Right ventricle myocardium superior (tissue), 1 donor: ENCODE measurements at places on chromosomes 5 and 9. TPM values are rescaled to one million over a fixed set of nuclear protein-coding genes. Genes with fewer than 3 reads are reported as not detected.

NMUR2 gene
- total RNA-seq, result not detected

CNTRL gene
- 2.6 TPM for total RNA-seq

OR1J4 gene
- not detected for total RNA-seq

NR5A1 gene
- total RNA-seq, result not detected

ALDH1B1 gene
- 16.8 TPM for total RNA-seq

RANBP3L gene
- 0.38 TPM for total RNA-seq

CEL gene
- total RNA-seq, result 7.3 TPM

BNC2 gene
- total RNA-seq, result 3.9 TPM

DNA sequence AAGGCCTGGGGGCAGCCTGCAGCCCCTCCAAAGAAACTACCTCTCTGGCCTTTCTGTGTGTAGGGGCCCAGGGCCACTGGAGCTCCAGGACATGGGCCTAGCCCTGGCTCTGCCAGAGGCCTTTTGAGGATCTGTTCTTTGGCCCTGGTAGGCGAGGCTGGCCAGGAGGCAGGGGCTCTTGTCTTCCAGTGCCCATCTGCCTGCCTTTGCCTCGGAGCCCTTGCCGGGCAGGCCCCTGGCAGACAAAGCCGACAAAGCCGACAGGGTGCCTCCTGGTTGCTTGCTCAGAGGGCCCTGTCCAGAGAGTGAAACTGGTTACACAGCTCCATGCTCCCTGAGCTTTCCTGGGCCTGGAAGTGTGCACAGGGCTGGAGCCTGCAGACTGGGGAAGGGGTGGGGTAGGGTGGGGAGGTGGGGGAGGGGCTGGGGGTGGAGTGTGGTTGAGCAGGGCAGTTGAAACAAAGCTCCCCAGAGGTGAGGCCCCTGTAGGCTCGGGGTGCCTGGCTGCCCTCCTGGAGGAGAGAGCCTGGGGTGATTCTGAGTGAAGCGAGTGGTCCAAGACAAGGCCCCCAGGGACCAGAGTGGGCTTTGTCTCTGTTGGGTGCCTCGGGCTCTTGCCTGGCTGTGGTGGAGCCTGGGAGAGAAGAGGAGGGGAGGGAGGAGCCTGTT lies 29.3 kb downstream of the PTPA start:
- peak; percentile 66 for DNase-seq

- no peak for DNase-seq
Observed at GRCh38 chr9:27347889-27348288, 50.9 kb upstream of the EQTN start.

DNA sequence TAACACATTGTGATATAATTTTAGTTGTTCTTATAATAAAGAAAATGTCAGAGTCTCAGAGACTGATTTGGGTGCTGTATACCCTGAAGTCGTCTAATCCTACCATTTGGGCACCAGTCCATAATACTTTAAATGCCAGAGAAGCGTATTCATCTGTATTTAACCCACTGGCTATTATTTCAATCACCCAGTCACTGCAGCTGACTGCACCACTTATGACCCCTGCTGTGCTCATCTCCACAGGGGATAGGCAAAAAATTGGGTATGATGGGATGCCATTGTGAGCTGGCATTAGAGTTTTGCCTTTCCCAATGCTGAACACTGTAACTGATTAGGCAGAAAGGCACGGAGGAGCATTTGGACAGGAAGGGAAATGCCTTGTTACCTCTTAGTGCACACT lies 599.7 kb downstream of the CAAP1 start:
- DNase-seq, result no peak

DNA sequence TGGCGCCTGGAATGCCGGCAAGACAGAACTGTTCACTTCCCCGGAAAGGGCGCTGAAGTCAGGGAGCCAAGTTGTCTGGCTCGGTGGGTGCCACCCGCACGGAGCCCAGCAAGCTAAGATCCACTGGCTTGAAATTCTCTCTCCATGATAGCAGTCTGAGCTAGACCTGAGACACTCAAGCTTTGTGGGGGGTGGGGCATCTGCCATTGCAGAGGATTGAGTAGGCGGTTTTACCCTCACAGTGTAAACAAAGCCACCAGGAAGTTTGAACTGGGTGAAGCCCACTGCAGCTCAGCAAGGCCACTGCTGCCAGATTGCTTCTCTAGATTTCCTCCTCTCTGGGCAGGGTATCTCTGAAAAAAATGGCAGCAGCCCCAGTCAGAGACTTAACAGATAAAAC lies 277.4 kb downstream of the SLCO4C1 start:
- no peak for DNase-seq

DNA sequence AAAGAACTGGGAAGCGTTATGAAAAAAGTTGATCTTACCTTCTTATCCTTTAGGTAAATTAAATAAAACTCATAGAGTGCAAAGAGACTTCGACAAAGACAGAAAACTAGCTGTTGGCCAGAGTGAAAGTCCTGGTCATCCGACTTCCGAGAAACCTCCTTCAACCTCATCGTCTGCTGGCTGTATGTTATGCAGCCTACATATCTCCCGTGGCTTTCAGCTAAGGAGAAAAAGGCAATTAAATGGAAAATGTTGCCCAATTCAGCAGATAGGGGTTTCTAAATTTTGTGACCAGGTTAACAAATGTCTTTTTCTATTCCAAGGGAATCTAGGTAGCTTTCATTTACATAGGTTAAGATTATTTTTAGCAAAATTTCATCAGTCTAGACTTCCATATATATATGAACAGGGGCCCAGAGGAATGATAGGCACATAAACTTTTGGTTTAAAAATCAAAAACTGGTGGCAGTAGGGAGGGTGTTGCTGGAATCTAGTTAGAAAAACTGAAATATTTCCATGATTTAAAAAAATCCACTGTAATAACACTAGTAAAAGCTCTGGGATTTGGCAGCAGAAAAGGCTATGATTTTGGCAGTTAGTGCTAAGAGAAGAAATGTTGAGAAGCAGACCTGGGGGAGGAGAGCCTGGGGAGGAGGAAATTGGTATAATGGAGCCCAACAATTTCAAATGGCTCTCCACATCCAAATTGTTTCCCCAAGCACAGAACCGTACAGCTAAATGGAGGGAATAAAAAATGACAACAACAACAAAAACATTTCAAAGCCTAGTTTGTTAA lies 32.1 kb downstream of the RAI14 start:
- no peak for DNase-seq

GRCh38 chr9:96150324-96151227 lies 151.4 kb downstream of the HSD17B3 start:
- DNase-seq, result no peak

GRCh38 chr5:32625547-32625946 lies 40.2 kb downstream of the SUB1 start:
- no peak for DNase-seq

- no peak for DNase-seq
Observed at GRCh38 chr9:34995670-34996060, 6.1 kb downstream of the DNAJB5 start.

DNA sequence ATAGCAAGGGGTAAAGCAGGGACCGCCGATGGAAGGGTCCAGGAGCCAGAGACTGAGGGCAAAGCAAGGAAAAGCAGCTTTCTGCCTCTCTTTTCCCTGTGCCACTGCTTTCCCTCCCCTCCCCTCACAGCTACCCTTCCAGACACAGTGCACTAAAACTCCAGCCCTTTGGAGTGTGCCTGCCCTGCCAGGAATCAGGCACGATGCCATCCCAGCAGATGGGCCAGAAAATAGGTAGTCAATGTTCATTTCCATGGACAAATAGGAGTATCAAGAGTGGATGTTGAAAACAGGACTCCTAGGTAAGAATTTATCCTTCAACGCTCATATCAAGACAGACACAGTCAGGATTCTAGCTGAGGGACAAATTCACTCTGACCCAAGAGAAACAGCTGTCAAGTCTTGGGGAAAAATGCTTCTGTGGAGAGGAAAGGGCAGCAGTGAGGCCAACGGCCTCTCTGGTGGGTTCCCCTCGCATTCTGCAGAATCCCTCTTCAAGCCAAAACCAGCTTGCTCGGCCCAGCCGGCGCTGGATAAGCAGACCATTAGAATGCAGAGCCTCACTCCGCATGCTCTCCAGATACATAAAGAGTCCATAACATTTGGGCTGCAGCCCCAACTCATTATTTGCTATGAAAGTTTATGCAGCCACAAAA lies 138.0 kb downstream of the CAAP1 start:
- no peak for DNase-seq

GRCh38 chr5:154298065-154298464 lies 107.5 kb downstream of the GALNT10 start:
- no peak for DNase-seq

- no peak for DNase-seq
Observed at GRCh38 chr9:120891245-120891883, 14.4 kb upstream of the PHF19 start.

GRCh38 chr5:71757590-71758543 lies 38.8 kb downstream of the CARTPT start:
- DNase-seq, result peak; percentile 52

DNA sequence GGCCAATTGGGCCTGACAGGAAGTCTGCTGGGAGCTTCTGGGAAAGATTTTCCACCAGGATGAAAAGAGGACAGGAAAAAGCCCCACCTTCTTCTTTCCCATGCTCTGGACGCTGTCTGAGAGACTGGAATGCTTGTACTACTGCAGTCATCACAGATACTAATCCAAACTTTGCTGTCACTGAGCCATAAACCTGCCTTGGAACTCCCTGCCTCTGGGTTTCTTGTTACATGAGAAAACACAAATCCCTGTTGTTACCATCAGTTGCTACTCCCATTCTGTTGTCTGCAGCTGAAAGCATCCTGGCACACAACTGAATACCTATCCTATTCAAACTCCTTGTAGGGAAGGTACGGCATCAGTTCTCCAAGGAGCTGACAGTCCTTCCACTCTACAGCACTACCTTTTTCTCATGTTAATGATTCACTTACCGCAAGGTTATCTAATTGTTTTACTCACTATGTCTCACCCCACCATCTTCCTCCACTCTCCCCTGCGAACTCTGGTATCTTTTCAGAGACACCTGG lies 167.5 kb downstream of the CDK5RAP2 start:
- DNase-seq, result no peak

GRCh38 chr9:7342736-7343135 lies 456.8 kb downstream of the DMAC1 start:
- no peak for DNase-seq

DNA sequence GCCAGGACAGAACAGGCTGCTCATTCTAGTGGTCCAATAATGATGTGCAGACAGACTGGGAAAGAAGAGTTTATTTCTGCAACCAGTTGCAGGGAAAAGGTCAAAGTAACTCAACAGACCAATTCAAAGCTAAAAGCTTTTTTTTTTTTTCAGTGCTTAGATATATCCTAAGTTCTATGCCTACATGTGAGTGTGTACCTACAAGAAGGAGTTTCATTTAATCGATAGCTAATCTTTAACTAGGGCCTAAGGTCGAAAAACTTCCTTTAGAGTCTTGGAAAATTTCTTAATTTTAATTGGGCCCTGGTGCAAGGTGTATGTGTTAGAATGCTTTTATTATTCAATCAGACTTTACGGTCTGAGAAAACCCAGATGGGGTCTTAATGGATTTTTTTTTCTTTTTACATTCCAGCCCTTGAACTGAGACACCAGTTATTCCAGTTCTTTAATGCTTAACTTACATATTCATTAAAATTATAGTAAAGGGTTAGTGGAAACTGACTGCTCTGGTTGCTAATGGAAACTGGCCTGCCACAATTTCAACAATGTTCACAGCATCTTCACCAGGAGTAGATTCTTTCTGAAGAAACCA lies 365.3 kb downstream of the MTRR start:
- DNase-seq, result no peak

DNA sequence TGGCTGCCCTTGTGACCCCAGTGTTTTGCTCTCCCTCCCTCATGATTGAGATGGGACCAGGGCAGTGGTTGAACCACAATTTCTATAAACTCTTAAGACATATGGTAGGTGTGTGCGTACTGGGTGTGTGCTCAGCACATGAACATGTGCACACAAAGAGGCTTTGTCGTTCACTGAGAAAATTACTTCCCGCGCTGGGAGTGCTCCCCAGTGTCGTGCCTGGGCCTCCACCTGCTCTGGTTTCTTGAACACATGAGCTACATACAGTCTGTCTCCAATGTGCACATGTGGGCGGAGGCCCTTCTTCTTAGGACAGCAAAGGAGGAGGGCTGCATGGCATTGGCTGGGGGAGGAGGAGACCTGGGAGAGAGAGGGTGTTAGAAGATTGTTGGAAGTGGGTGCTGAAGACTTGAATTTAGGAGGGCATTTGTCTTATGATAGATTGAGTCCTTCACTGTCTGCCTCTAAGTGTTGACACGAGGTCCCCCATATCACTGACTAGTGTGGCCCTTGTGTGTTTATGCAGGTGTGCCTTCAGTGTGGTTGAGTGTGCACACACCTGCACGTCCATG lies 170.0 kb downstream of the CACNA1B start:
- DNase-seq, result no peak

DNA sequence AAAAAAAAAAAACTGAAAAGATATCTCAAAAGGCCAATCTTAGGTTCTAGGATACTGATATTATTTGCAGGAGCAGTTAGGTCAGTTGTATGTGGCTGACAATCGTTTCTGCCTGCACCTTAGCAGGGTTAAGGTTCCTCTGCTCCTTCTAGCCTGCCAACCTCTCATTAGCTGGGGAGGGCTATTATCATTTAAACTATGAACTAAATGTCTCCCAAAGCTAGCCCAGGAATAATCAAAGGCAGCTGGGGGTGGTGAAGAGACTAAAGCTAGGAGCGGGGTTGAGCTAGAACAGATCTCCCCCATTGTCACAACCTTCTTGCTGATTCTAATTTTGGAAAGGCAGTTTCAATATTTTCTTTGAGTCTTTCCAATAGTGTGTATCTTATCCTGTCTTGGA lies 99.9 kb downstream of the ICE1 start:
- no peak for DNase-seq

GRCh38 chr5:135030956-135031812 lies 2.8 kb downstream of the PITX1 start:
- DNase-seq, result no peak

DNA sequence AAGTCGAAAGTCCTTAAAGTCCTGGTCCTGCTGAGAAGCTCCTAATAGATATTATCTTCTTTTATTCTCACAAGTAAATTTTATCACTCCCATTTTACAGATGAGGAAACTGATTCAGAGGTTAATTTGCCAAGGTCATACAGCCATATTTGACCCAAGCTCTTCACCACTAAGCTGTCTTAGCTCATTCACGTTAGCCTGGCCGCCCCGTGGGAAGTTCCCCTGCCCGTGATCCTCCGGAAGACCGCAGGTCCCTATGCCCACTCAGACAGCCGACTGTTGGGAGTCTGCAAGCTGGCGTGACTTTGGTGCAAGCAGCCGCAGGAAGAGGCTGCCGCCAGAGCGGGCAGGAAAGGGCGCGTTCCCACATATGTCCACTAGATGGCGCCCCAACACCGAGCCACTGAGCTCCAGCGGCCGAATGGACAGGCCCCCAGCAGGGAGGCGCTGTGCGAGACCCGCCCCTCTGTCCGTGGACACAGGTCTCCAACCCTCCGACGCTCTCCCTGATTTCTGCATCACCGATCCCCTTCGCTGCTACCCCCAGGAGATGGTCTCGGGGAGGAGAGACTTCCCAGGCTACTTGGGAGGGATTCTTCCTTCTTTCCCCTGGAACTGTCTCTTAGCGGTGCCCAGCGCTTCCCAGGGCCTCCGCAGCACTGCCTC lies 10.0 kb upstream of the ARAP3 start:
- DNase-seq, result peak; percentile 92

DNA sequence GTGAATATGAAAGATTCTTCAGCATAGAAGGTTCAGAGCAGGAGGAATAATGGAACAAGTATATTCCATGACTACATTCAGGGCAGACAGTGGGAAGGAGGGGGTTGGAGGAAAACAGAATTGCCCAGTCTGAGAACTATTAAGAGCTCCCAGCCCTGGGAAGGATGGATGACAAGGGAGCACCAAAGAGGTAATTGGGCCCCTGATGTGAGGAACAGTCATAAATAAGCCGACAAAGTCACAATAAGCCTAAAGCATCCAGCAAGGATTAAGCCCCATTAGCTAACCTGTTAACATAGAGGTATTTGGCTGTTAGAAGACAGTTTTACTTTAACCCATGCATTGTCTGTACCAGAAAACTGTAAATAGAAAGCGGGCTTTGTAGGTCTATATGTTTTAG lies 348.7 kb upstream of the SEMA6A start:
- DNase-seq, result no peak
